Esophagus muscularis mucosa (tissue), 4 donors: ENCODE measurements at places on chromosomes 2 and 18.

GRCh38 chr2:192559587-192559986 lies 364.9 kb upstream of the TMEFF2 start:
- no peak overlapping the region for H3K27ac ChIP-seq
- no peaks in the 10 kb centered on the region for H3K27me3 ChIP-seq
- no peak overlapping the region for H3K4me3 ChIP-seq
- no peak for DNase-seq
- no peaks in the 10 kb centered on the region for H3K36me3 ChIP-seq

- H3K4me1 ChIP-seq = peaks cover 51% of the 10 kb centered on the region
- H3K4me3 ChIP-seq = peak within 1 kb of the TSS; percentile 85
- no peaks in the 10 kb centered on the region for H3K36me3 ChIP-seq
- peak; percentile 95 for DNase-seq
- peak within 1 kb of the TSS; percentile 98 for H3K27ac ChIP-seq
Observed at GRCh38 chr18:44680273-44681075, at the start of gene SETBP1. TSS of gene SETBP1 (plus strand) at chr18:44680888. CDS start at chr18:44701347, 20,459 bp downstream.

DNA sequence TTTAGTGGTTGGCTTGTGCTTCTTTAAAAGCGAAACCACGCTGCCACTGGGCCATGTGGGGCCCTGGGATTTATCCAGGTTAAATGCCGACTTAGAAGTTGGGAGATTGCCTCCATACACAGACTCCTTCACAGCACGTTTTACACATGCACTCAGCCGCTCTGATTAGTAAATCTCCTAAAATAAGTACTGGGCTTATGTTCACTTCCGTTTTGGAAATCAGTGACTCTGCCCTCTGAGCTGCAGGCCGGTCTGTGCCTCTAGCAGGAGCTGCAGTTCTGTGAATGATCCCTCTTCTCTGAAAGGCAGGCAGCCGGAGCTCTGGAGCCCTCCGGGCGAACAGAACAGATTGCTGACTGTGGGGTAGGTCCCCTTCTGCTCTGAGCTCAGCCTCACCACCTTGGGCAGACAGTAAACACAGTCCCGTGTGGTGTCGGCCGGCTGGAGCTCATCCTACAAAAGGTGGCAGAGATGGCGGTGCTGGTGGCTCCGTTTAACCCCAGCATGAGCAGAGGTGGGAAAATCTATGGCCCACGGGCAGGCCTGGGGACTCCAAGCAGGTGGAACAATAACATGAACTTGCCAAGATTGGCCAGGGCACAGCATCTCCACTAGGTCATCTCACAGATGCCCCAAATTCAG lies 9.8 kb upstream of the RAB17 start:
- H3K4me1 ChIP-seq = peaks cover 45% of the 10 kb centered on the region
- peak overlapping the region; percentile 83 for H3K27ac ChIP-seq

GRCh38 chr2:8863331-8863953 lies 26.0 kb upstream of the KIDINS220 start:
- H3K27me3 ChIP-seq = no peaks in the 10 kb centered on the region
- H3K36me3 ChIP-seq = peaks cover 31% of the 10 kb centered on the region
- DNase-seq = no peak
- no peak overlapping the region for H3K4me3 ChIP-seq
- H3K4me1 ChIP-seq = no peaks in the 10 kb centered on the region
